Type B pancreatic cell (in vitro differentiated cells): ENCODE measurements at places on chromosomes 5 and 9. TPM values are rescaled to one million over a fixed set of nuclear protein-coding genes. Genes with fewer than 3 reads are reported as not detected.

- no peak for DNase-seq
Measured at GRCh38 chr5:39933061-39933460, 508.3 kb upstream of the DAB2 start.

GRCh38 chr5:109660301-109660700 lies 29.4 kb upstream of the MAN2A1 start:
- no peak for DNase-seq

DNA sequence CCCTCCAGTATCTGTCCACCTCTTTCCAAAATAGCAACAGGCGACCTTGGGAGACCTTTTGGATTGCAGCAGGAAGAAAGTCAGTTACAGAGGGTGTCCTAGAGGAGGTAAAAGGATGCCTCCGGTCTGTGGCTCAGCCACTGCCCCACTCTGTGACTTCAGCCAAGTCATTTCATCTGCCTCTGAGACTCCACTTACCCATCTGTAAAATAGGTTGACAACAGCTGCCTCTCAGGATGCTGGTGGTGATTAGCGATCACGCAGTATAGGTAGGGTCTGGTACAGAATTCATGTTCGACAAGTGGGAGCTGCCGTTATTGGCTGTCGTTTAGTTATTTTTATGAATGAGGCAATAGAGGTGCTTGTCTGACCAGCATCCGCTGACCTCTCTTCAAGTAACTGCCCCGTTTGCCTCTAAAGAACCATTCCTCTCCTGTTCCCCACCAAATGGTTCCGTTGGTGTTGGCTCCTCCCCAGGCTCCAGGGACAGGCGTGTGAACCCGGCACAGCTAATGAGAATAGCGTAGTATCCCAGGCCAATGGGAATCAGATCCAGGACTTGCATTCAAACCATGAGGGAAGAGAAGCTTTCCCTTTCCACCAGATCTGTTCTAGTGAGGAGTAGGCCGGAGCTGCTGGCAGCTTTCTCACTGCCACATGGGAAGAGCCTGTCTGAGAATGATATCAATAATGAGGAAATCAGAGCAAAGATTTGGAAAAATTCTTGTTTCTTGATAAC lies 64.1 kb downstream of the SMIM23 start:
- DNase-seq, result no peak

- no peak for DNase-seq
Measured at GRCh38 chr9:111003182-111003581, 35.1 kb downstream of the LPAR1 start.

GRCh38 chr5:95406426-95407090 lies 15.4 kb downstream of the FAM81B start:
- DNase-seq, result no peak

DNA sequence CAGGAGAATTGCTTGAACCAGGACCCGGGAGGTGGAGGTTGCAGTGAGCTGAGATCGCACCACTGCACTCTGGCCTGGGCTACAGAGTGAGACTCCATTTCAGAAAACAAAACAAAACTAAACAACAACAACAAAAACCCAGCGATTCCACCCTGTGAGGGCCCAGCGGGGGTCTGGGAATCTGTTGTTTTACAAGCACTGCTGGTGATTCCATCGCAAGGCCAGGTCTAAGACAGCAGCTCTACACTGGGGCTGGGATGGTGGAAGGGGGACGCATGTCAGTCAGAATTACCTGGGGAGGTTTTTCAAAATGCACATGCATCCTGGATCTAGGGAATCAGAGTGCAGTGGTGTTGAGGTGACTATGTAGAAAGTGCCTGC lies 90.9 kb downstream of the ANKRD55 start:
- no peak for DNase-seq

GRCh38 chr5:43530648-43531047 lies 15.7 kb upstream of the C5orf34 start:
- DNase-seq, result no peak

GRCh38 chr9:15277400-15278090 lies 29.5 kb downstream of the TTC39B start:
- no peak for DNase-seq

DNA sequence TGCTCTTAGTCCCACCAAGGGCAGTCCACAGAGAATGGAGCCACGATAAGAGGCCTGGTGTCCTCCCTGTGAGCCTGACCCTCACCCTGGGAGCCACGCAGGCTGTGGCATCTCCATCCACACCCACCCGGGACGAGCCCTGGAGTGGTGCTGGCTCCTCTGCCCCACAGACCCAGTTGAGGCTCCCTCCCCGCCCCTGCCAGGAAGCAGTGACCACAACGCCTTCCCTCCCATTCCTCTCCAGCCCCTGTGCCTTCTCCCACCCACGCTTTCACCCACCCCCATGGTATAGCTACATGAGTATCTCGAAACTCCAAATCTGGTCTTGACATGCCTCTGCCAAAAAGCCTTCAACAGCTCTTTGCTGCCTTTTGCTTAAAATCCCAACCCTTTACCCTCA lies 57.9 kb downstream of the SEMA4D start:
- DNase-seq, result no peak

DNA sequence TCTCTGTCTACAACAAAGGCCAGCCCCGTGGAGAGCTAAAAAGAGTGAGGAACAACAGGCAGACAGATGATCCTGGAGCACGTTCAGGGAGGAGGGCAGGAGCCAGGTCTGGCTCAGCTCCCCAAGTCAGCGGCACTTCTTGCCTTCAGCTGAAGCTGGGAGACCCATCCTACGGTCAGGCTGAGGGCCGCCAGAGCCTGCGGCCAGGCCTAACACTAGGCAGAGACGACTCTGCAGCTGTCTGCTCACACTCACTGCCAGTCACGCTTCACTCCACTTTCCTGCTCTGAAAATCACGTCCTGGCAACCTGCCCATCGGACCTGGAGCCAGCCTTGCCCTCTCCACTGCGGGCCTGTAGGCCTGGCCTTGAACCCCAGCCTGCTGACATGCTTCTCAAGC lies 160.9 kb upstream of the LHFPL2 start:
- DNase-seq, result no peak

GRCh38 chr5:96492459-96493047 lies 59.5 kb upstream of the PCSK1 start:
- DNase-seq, result no peak

DNA sequence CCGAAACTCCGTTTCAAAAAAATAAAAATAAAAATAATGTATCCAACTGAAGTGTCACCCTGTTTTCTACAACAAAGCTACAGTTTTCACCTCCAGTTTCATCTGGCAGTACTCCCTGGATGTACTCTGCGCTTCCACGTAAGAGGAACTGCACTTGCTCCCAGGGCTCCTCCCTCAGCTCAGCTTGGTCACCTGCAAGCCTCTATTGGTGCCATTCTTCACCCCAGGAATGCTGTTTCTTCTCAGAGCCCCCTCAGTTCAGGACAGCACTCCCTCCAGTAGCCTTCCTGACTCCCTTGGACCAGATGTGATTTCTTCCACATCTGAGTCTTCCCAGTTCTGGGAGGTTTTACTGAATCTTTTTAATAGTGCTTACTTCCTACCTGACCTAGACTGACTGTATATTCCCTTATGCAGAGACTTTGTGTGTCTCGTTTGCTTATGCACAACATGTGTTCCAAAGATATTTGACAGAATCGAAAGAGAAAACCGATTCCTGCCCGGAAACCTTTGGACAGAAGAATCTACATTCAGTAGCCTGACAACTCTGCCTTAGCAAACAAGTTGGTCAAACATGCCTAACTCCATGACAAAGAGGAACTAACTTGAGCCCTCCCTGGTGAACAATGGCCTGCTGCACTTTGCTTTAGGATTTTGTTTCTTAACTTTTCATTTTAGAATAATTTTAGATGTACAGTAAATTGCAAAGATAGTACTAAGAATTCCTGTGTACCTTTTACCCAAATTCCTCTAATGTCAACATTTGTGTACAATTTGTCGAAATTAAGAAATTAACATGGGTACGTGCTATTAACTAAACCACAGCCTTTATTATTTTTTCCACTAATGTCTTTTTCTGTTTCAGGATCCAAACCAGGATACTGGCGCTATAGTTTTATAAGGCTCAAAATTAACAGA lies 814 bp downstream of the CCDC125 start:
- DNase-seq, result no peak

DNA sequence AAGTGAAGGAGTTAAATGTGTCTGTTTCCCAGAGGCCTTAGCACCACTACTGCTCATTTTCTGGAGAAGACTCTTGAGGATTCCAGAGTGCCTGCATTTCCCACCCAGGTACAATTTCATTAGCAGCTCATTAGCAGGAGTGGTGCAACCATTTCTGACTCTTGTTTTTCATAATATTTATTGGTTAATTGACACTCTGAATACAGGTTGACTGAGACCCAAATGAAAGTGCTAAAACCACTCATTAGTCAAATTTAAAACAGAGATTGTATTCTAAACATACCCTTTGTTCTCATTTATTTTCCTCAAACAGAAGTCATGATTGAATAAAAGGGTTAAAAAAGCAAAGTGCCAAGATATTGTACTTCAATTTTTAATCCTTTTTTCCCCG lies 134.5 kb downstream of the SIL1 start:
- no peak for DNase-seq

DNA sequence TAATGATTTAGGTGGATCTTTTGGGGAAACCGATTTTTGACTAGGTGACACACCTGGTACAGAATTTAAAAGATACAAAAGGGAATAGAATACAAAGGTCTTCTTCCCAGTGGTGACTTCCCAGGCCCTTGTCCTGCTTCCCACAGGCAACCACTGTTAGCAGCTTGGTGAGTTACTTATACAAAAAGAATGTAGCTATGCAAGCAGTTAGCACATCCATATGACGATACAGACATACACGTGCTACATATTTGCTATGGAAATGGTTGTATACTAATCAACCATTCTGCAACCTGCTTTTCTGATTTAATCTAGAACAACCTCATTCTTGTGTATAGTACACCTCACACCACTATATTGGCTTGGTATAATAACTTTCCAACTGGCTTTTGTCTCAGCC lies 51.0 kb downstream of the OTULIN start:
- no peak for DNase-seq

DNA sequence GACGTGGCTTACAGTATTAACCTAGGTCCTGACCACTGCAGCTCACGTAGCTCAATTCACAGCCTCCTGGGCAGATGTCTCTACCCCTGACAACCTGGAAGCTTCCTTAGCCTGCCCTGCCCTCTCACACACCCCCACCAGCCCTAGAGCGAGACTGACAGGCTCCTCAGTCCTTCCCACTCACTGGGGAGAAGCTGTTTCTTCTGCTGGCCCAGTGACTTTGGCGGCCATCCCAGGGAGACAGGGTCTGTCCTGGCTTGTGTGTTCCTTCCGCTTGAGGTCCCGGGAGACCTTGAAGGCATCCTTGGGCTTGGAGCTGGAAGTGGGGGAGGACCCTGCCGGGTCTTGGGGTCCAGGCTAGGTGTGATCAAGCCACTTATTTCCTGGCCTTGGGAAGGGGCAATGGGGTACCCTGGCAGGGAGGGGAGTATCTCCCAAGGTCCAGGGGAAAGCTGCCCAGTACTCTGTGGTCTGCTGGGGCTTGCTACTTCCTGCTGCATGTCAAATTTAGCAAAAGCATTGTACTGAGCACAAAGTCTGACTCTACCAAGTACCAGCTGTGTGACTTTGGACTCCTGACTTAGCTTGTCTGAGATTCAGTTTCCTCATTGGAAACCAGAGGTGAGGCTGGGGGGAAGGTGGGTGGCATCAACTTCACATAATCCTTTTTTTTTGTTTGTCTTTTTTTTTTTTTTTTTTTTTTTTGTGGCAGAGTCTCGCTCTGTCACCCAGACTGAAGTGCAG lies 1.9 kb downstream of the MIGA2 start:
- DNase-seq, result no peak

DNA sequence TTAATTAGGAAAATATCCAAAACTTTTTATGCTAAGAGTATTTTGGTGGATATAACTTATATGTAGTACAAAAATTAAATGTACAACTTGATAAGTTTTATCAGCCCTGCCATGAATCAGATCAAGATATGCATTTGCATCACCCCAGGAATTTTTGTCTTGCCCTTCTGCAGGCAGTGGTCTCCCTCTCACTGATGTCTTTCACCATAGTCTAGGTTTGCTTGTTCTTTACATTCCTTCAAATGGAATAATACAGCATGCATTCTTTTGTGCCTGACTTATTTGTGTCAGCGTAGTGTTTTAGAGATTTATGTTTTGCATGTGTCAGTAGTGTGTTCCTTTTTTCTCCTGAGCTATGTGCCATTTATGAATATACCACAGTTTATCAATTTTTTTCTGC lies 36.4 kb downstream of the RNF180 start:
- no peak for DNase-seq

- no peak for DNase-seq
Measured at GRCh38 chr5:143379606-143380005, 23.9 kb downstream of the NR3C1 start.

DNA sequence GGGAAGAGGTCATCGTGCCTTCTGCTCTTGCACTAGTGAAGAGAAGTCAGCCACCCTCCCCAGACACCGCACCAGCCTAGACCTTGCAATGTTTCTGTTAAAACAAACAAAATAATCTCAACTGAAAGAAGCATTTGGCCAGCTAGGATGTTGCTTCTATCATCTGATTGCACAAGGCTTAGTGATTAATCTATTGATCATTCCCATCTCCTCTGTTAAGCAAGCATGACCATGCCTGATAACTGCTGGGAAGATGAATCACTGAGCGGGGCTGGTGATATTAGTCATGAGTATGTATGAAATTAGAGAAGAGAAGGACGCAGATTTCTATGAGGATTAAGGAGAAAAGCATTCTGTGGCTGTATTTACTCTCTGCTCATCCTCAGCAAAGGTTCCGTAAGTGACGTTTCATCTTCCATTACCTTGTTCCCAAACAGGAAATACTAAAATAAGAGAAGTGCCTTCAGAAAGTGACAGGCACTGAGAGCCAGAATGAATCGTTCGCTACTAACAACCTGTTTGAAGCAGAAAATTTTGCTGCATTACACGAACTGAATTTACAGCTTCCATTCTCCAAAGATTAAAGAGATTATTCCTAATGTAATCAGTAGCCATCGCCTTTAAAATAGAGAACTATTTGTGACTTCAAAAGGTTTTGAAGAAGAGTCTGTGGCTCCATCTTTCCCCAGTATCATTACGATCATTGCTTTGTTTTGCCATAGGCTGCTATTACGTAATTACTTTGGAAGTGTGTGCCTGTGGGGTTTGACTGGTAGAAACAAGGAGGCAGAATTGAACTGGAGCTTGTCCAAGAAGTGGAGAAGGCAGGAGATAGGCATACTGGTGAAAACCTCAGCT lies 219.1 kb downstream of the MED10 start:
- DNase-seq, result no peak

GRCh38 chr5:1444361-1445189 lies 665 bp downstream of the SLC6A3 start:
- peak; percentile 64 for DNase-seq

GRCh38 chr9:105455836-105456475 lies 8.1 kb downstream of the FSD1L start:
- no peak for DNase-seq

The MZB1 gene
- total RNA-seq, result 0.22 TPM in 1 of 2 replicates, not detected in the other

The BHMT gene
- 0.34 and 0.57 TPM in 2 replicates for total RNA-seq

The DND1 gene
- 1.6 and 2.6 TPM in 2 replicates for total RNA-seq

The IL4 gene
- not detected in 2 replicates for total RNA-seq

The LCN1 gene
- total RNA-seq, result not detected in 2 replicates

The FGFR4 gene
- 33.0 and 34.1 TPM in 2 replicates for total RNA-seq

The AGGF1 gene
- 25.1 and 25.4 TPM in 2 replicates for total RNA-seq

The HCN1 gene
- total RNA-seq, result 1.7 and 2.5 TPM in 2 replicates

The SEMA6A gene
- total RNA-seq, result 74.0 and 84.2 TPM in 2 replicates
